ENCODE measurements at places on chromosomes 2 and 18.

DNA sequence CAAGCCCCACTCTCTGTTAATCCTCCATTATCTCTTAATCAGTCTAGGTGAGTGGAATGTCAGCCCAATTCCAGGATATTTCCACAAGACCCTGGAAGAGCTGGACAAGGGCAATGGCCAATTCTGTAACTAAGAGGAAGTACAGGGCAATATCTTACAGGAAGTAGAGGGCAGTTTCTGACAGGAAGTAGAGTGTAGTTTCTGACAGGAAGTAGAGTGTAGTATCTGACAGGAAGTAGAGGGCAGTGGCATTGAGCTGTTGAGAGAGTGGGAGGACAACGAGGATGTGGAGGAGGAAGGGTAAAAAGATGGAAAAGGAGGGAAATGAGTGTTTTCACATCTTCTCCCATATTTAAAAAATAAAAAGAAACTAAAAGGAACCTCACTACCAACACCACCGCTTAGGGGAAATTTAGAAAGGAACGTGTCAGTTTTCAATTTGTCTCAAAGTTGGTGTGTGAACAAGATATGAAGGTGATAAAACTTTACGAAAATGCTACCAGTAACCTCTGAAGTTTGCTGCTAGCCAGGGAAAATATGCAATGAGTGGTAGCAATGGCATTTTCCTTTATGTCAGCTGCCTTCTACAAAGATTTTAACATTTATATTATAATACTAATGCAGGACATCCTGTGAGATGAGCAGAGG is 430.9 kb upstream of the HNRNPA3 start:
- H3K36me3 ChIP-seq = no peaks in the 10 kb centered on the region
- no peak overlapping the region for H3K4me3 ChIP-seq
- H3K27me3 ChIP-seq = no peaks in the 10 kb centered on the region
- H3K4me1 ChIP-seq = no peaks in the 10 kb centered on the region
- no peak for DNase-seq
- no peak overlapping the region for H3K27ac ChIP-seq

- no peaks in the 10 kb centered on the region for H3K27me3 ChIP-seq
- H3K4me1 ChIP-seq = no peaks in the 10 kb centered on the region
- H3K4me3 ChIP-seq = no peak overlapping the region
- no peak for DNase-seq
Observed at GRCh38 chr2:30971231-30972025, 164.2 kb upstream of the CAPN13 start.

DNA sequence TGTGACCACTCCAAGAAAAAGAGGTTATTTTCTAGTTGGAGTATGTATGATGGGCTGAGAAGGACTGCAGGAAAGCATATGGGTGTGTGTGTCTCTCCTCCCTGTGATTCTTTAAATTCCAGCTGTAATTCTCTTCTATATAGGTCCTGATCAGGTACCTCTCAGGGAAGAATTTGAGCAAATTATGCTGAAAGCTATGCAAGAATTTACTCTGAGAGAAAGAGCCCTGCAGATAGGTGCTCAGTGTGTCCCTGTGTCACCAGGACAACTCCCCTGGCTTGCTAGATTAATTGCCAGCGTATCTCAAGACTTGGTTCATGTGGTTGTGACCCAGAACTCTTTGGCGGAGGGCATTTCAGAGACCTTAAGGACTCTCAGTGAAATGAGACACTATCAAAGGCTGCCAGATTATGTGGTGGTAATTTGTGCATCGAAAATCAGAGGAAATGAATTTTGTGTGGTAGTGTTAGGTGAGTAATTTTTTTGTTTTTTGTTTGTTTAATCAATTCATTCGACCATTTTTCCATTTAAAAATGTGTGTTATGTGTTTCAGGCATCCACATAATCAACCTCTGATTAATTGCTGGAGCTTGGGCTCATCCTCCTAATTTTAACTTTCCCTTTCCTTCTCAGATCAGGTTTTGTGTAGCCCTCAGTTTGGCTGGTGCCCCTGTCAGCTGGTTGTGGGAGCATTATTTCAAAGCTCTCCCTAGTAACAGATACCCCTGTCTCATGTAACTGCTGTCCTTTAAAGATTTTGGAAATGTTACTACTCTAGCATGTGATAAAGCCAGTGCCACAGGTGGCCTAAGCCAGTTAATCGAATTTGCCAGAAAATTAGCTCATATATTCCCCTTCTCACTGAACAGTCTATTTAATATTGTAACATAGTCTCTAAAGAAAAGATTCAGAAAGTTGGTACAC is 150.9 kb downstream of the ESCO1 start:
- no peaks in the 10 kb centered on the region for H3K36me3 ChIP-seq
- H3K4me1 ChIP-seq = peaks cover 18% of the 10 kb centered on the region
- H3K27ac ChIP-seq = no peak overlapping the region

- DNase-seq = peak; percentile 29
- no peaks in the 10 kb centered on the region for H3K36me3 ChIP-seq
- no peak overlapping the region for H3K4me3 ChIP-seq
- H3K4me1 ChIP-seq = no peaks in the 10 kb centered on the region
- no peaks in the 10 kb centered on the region for H3K27me3 ChIP-seq
Observed at GRCh38 chr18:7304061-7304370, 73.1 kb downstream of the LRRC30 start.

GRCh38 chr2:46836295-46837111 is 79.1 kb downstream of the MCFD2 start:
- H3K27me3 ChIP-seq = no peaks in the 10 kb centered on the region
- no peak overlapping the region for H3K27ac ChIP-seq
- no peaks in the 10 kb centered on the region for H3K36me3 ChIP-seq
- peaks cover 7% of the 10 kb centered on the region for H3K4me1 ChIP-seq
